ENCODE measurements at places on chromosomes 5 and 9.

DNA sequence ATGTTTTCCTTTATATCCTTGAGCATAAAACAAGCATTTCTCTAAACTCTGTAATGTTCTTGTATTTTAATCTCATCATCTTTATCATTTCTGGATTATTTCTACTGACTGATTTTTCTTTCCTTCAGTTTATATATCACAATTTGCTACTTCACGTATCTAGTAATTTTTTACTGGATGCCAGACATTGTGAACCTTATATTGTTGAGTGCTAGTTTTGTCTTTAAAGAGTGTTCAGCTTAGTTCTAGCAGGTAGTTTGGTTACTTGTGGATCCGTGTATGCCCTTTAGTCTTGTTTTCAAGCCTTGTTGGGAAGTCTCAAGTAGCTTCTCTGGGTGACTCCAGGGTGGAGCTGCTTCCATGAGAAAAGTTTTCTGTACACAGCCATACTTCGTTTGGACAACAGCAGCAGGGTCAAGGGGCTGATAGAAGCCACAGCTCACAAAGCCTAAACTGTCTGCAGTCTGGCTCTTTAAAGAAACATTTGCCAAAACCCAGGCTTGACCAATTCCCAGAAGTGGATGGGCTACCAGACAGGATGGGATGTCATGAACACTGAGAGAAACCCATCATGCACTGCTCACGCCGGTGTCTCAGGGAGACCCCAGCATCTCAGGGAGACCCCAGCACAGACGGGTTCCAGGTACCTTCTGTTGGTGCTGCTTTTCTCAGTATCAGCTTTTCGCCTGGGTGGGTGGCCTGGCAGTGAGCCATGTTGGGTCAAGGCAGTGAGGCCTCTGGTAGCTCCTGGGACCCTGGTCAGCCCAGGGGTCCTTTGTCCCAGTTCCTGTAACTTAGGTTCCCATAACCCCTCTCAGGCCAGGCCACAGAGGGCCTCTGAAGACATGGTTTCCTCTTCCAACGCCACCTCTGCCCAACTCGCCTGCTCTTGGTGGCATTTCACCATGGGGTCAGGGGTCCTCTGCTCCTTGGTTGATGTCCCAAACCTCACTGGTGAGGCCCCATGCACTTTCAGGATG, 29.1 kb downstream of the TRIP13 start:
- peaks cover 7% of the 10 kb centered on the region for H3K4me1 ChIP-seq
- H3K27ac ChIP-seq: no peak overlapping the region
- H3K4me3 ChIP-seq: no peak overlapping the region
- H3K27me3 ChIP-seq: no peaks in the 10 kb centered on the region

GRCh38 chr9:112841261-112841660, 49.4 kb downstream of the SLC46A2 start:
- H3K36me3 ChIP-seq: peaks cover 14% of the 10 kb centered on the region
- H3K27ac ChIP-seq: no peak overlapping the region
- H3K4me1 ChIP-seq: no peaks in the 10 kb centered on the region
- H3K27me3 ChIP-seq: no peaks in the 10 kb centered on the region
- no peak for DNase-seq
- no peak overlapping the region for H3K4me3 ChIP-seq

DNA sequence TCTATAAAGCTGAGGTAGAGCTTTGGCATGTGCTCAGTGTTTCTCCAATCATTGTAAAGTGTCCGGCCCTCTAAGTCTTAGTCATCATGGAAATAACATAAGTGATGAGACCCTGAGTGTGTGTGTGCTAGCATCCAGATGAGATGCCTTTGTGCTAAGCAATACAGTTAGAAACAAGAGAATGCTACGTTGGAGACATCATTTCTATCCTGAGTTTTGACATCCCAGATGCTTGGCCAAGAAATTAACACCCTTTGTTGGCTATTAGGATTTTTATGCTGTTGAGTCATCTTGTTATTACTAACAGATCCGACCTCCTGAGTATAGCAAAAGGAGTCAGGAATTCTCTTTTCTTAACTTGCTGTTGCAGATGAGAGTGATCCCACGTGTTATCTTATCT, 508.0 kb downstream of the GADD45G start:
- H3K4me3 ChIP-seq: no peak overlapping the region
- no peaks in the 10 kb centered on the region for H3K27me3 ChIP-seq
- peaks cover 8% of the 10 kb centered on the region for H3K4me1 ChIP-seq
- no peak overlapping the region for H3K27ac ChIP-seq
- H3K36me3 ChIP-seq: no peaks in the 10 kb centered on the region
- DNase-seq: no peak

GRCh38 chr9:95440447-95440846, 76.3 kb downstream of the PTCH1 start:
- no peaks in the 10 kb centered on the region for H3K27me3 ChIP-seq
- H3K4me3 ChIP-seq: no peak overlapping the region
- H3K36me3 ChIP-seq: peaks cover 11% of the 10 kb centered on the region
- no peak for DNase-seq
- H3K27ac ChIP-seq: no peak overlapping the region

All from thoracic aorta (tissue), 2 donors.